Activated CD4-positive, alpha-beta memory T cell treated with anti-CD3 and anti-CD28 coated beads, Interleukin-2, amount 10 ng/mL, durations not matched to agents 7 days and 5 days (primary cell): ENCODE measurements at places on chromosomes 2 and 18.

GRCh38 chr18:74506448-74507084 is 10.4 kb downstream of the CNDP2 start:
- DNase-seq: no peak

- no peak for DNase-seq
These were observed 17.7 kb downstream of the SRSF7 start for GRCh38 chr2:38733300-38733971.

DNA sequence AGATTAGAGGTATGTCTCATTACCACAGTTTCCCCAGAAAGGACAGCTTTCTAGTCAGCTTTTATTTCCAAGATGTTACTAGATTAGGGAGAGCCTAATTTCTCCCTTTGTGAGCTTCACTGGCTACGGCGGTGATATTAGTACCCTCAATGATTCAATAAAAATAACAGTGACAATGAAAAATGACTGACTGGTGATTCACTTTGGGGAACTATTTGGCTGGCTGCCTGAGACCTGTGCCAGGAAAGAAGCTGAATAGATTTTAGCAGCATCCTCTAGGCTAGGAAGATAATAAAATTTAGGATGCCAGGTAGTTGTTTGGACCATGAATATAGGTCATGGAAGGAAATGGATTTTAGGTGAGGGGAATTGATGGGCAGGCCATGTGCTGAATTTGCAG is 178.7 kb downstream of the FMNL2 start:
- DNase-seq: no peak

- no peak for DNase-seq
These were observed 141.8 kb upstream of the CTNNA2 start for GRCh38 chr2:79370976-79371538.

GRCh38 chr18:7950380-7951136 is 383.4 kb downstream of the PTPRM start:
- DNase-seq: no peak

DNA sequence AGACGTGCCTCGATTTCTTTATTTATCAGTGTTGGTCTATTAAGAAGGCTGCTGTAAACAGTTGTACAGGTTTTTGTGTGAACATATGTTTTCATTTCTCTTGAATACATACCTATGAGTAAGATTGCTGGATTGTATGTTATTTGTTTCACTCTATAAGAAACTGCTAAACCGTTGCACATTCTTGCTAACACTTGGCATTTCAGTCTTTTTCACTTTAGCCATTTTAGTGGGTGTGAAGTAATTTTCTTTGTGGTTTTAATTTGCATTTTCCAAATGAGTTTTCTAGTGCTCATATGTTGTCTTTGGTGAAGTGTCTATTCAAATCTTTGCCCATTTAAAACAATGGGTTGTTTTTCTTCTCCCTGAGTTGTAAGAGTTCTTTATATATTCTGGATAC is 221.5 kb upstream of the SMAD7 start:
- no peak for DNase-seq

GRCh38 chr2:240209493-240209892 is 69.0 kb upstream of the OTOS start:
- no peak for DNase-seq

DNA sequence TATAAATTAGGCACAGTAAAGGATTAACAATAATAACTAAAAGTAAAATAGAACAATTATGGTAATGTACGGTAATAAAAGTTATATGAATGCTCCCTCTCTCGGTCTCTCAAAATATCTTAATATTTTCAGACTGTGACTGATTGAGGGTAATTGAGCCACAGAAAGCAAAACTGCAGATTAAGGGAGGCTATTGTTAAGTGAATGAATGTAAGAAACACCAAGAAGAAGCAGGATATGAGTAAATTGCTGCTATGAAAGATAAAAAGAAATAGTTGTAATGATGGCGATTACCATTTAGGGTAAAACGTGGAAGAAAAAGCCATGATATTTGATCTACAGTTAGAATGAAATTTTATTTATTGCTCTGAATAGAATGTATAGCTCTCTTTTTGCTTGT is 24.1 kb downstream of the GULP1 start:
- no peak for DNase-seq

DNA sequence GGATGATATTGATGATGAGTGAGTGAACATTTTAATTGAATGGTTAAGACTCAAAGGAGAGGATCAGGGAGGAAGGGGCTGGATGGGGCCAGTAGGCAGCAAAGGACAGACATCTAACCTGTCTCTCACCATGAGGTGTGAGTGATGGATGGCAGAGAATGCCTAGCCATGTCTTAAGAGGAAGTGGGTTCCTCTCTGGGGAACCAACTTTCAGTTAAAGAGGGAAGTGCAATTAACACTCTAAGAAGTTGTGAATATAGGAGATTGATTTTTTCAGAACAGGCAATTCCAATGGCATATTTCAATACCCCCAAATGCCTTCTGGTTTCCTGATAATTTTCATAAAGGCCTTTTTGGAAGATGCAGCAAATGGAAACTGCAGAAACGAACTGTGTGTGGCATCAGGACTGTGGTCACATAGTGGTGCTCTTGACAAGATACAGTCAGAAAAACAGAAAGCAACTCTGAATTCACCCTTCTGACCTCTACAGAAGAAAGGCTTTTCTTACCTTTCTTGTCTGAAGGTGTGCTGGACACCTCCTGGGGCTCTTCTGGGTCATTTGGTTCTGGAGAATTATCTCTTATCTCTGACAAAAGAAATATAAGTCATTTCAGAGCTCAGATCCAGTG is 10.2 kb downstream of the SP110 start:
- DNase-seq: no peak

GRCh38 chr2:104290566-104290891 is 563.4 kb upstream of the POU3F3 start:
- no peak for DNase-seq

- no peak for DNase-seq
These were observed 3.8 kb upstream of the ATP6V1C2 start for GRCh38 chr2:10717628-10718027.

- DNase-seq: peak; percentile 50
These were observed at the start of gene MEIS1 for GRCh38 chr2:66434679-66435548. Gene MEIS1, plus strand, starts transcription at chr2:66435125. Its CDS starts 732 bp downstream, at chr2:66435857.

- DNase-seq: no peak
These were observed 162.2 kb downstream of the BAZ2B start for GRCh38 chr2:159454185-159454584.

DNA sequence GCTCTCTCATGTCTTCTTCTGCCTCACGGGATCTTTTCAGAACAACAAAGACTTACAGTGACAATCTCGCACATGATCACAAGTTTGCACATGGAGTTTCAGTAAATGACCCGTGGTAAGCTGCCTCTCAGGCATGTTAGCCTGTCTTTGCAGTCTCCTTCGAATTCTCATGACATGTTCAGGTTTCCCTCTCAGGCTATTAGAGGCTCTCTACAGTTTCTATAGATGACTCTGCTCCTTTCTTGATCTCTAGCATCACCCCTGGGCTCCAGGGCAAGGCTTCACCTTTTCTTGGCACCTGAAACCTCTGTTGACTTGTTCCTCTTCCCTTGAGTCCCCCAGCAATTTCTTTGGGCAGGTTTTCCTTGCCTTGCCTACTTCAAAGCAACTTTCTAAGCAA is 23.0 kb downstream of the MPP4 start:
- DNase-seq: no peak

DNA sequence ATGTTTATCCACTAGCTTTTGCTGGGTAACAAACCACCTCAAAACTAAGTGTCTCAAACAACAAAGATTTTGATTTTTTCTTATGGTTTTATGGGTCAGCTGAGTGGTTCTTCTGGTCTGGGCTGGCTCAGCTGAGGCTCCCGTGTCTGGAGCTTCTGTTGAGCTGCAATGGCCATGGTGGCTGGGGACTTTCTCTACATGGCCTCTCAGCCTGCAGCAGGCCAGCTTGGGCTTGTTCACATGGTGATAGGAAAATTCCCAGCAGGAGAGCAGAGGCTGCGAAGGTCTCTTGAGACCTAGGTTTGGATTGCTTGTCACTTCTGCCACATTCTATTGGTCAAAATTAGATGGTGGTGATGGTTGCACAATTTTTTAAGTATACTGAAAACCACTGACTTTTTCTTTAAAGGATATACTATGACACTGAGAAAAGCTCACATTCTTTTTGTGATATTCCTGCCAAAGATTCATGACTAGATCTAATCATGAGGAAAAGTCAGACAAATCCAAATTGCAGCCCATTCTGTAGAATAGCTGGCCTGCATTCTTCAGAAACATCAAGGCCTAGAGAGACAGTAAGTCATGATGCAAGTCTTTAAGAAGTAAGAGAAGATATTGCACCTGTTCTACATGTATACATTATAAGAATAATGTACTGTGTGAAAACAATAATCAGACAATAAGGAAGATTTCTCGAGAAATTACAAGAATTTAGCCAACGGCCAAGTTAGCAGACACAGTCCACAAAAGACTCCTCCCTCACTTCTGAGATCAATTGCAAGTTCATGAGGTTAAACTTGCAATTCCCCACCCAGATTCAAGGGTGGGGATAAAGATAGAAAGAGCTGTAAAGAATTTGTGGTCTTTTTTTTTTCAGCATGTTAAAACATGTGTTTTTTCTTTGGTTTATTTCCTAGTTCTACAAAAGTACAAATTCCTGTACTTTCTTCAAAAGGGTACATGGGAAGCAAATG is 35.0 kb upstream of the IL1R2 start:
- no peak for DNase-seq

GRCh38 chr2:47405757-47406156 is 2.8 kb downstream of the MSH2 start:
- DNase-seq: no peak

- DNase-seq: no peak
These were observed 56.4 kb downstream of the SNORC start for GRCh38 chr2:232926431-232926939.

DNA sequence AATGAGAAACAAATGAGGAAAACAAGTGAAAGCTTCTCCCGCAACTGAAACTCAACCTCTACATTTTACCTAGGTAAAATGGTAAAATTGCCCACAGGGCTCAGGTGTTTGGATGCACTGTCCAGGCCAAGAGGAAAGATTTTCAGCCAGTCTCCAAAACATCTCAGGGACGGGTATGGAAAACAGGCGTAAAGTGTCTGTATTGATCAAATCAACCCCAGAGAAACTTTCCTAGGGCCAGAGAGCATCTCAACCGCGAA is 361 bp upstream of the HAT1 start:
- no peak for DNase-seq

GRCh38 chr2:41568648-41569047 is 479.2 kb upstream of the PKDCC start:
- no peak for DNase-seq

GRCh38 chr2:111985514-111985913 is 69.6 kb upstream of the TMEM87B start:
- DNase-seq: no peak

DNA sequence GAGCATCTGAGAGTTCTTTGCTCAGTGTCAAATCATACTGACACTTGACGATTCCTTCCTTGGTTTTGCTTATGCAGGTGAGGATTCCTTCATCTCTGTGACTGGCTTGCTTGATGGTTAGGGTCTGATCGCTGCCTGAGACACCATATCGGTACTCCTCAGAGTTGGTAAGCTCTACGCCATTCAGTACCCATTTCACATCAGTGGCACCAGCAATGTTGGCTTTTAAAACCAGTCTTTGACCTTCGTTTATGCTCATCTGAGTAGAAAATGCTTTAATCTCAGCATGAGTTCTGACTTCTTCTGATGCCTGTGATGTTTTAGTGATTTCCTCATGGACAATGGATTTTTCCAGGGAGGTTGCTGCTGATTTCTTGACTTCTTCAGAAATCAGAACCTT is 48.4 kb downstream of the PLEKHA3 start:
- DNase-seq: no peak

- DNase-seq: no peak
These were observed 17.3 kb downstream of the ACVR1 start for GRCh38 chr2:157858846-157859245.

- DNase-seq: no peak
These were observed 219.2 kb downstream of the MTX2 start for GRCh38 chr2:176488431-176488830.

GRCh38 chr18:9658087-9658641 is 43.8 kb upstream of the PPP4R1 start:
- DNase-seq: no peak

DNA sequence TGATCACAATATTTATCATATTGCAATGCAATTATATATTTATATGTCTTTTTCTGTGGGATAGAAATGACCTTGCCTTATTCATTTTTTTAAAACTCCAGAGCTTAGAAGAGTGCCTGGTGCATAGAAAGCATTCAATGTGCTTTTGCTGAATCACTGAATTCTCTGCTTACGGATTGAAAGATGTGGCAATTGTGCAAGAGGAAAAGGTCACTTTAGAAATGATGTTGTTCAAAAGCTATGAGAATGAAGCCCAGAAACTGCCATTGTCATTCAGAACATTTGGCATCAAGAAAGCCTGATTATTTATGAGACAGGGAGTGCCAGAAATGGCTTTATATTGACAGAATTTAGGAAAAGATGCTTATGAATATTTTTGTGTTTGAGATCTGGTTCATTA is 678.6 kb upstream of the CDH2 start:
- DNase-seq: no peak

- no peak for DNase-seq
These were observed 19.1 kb upstream of the NARS1 start for GRCh38 chr18:57640749-57641148.

DNA sequence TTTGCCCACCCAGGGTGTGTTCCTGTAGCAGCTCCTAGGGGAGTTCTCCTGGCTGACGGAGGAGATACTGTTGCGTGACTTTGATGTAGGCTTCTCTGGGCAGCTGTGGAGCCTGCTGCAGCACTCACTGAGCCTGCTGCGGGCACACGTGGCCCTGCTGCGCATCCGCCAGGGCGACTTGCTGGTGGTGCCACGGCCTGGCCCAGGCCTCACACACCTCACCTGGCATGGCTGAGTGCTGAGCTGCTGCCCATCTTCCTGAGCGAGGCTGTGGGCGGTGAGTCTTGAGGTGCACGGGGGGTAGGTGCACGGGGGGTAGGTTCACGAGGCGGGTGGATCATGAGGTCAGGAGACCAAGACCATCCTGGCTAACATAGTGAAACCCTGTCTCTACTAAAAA is 191.7 kb downstream of the ANKRD36C start:
- DNase-seq: no peak

DNA sequence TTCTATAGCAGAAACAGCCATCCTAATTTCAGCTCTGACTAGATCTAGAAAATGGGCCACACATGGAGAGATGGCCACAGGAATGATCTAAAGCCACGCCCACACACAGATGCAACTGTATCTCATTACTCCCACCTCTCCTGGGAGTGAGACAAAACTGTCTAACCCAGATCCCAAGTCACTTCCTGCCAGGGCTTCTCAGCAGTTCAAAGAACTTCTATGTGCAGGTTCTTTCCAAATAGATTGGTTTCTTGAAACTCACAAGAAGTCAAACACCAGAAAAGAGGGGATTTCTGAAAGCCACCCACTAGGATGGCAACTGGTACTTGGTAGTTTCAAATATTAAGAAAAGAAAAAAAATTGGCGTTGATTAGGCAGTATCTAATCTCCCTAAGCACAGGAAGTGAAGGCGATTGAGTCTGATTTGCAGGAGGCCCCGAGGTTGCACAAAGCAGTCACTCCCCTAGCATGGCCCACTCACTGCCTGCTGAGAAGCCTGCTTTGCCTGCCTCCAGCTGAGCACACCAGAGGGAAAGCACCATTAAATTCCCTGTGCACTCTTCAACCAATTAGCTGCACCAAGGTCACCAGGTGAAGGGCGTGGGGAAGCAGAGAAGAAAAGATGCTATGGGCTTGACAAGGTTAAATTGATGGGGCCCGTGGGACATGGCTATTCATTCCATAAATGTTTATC is 51.1 kb downstream of the PAPOLG start:
- peak; percentile 28 for DNase-seq

GRCh38 chr2:108305901-108306300 is 17.2 kb downstream of the SULT1C2 start:
- no peak for DNase-seq

GRCh38 chr2:215660687-215661086 is 224.8 kb upstream of the FN1 start:
- DNase-seq: no peak

- DNase-seq: no peak
These were observed 6.9 kb upstream of the RND3 start for GRCh38 chr2:150494234-150494945.
